ENCODE measurements at places on chromosomes 16 and 17.

DNA sequence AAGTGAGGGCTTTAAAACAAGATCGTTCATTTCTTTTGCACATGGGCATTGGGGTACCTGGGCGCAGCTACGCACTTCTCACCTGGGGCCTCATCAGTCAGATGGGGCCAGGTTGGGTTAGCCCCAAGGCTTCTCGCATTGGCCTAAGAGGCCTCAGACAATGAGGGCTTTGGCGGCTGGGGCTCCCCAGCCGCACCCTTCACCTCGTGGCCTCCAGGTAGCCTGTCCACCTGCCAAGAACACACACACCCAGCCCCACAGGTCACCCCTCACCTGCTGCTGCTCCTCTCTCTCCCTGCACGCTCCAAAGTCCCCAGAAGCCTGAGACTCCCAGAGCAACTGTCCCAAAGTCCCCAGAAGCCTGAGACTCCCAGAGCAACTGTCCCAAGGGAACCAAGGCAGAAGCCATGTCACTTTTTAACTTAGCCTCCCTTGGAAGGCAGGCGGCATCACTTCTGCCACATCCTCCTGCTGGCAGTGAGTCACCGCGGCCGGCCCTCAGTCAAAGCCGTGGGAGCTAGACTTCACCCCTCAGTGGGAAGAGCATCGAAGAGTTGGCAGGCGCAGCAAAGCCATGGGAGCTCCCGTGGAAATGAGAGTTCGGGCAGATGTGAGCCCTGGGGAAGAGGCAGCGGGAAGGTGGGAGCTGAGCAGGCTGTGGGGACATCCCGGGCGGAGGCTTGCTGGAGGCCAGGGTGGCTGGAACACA lies 78.9 kb upstream of the PLCG2 start:
- no peak for DNase-seq

DNA sequence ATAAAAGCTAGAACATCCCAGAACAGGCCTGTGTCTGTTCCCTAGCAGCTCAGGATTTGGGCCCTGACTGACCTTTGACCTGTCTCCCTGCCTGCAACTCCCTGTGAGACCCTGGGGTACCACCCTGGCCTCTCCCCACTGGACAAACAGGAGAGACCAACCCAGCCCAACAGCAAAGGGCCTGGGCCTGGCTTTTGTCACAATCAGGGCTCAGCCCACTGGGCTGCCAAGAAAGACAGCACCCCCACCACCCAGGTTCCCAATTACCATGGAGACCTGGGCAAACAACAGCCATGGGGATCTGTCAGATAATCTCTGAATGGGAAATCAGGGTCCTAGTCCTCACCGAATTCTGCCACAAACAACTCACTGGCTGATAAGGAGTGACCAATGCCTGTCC lies 11.1 kb downstream of the PLLP start:
- DNase-seq = no peak

DNA sequence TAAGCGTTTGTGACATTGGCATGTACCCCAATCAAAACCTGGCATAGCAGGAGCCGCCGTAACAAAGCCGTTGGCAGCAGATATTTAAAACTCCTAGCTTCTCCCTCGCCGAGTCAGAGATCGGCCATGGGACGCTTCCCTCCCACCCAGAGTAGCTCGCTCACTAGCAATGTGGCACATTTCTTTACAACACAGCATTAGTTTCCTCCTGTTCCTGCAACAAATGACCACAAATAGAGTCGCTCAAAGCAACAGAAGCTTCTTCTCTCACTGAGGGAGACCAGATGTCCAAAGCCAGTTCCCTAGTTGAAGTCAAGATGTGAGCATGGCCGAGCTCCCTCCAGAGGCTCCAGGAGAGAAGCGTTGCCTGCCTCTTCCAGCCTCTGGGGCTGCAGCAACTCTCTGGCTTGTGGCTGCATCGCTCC lies 106.7 kb downstream of the RBFOX3 start:
- peak; percentile 38 for DNase-seq

DNA sequence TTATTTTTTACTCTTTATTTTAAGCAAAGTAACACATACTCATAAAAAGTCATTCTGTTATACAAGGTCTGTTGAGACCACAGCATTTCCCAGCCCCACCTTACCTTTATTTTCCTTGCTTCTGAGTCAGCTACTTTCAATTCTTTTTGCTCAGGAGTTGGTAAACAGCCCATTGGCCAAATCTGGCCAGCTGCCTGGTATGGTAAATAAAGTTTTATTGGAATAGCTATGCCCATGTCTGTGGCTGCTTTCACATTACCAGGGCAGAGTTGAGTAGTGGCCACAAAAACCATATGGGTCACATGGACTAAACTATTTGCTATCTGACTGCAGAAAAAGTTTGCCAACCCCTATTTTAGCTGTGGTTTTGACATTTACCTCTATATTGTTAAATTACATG lies 3.4 kb upstream of the NSRP1 start:
- no peak for DNase-seq

DNA sequence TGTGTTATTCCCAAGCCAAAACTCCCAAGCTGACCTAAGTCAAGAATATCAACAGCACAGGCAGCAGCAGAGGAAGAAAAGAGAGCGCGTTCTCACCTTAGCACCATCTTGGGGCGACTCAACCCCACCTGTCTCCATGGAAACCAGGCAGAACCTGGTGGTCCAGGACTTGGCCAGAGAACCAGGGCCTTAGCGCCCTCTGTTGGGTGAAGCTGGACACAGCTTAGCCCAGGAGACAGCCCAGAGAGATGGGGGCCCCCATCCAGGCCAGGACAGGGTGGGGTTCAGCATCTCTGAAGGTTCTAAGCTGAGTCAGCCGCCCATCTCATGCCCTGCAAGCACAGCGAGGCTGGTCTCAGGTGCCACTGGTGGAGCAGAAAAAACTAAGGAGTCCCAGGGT lies 60.1 kb upstream of the TMEM132E start:
- DNase-seq = no peak

DNA sequence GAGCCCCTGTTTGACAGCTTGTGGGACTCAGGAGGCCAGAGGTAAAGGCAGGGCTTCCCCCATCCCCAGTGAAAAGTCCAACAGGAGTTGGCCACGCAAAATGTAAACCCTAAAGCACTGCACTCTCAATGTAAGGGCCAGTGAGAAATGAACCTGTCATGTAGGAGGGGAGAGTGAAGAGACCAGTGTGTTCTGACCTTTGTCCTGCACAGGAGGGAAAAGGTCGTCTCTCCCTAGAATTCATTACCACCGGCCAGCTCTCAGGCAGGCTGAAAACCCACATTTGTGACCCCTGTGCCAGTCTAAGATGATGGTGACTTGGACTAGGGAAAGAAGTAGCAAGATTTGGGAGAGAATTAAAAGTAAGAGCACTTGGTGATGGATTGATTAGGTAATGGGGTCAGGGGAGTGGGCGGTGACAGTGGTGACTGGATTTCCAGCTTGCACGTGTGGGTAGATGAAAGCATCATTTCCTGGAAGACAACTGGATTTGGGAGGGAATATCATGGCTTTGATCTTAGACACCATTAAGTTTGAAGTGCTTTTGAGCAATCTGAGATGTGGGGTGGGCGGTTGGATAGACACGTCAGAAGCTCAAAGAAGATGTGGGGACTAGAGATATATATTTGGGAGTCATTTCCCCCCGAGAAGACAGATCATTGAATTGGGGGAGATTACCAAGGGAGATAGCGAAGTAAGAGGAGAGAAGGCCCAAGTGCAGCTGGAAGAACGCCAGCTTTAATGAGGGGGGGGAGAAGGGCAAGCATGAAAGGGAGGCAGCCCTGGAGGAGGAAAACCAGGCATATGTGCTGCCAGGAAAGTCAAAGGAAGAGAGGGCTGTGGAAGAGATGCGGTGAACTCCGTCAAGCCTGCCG lies 119.5 kb downstream of the NTN1 start:
- DNase-seq = no peak

DNA sequence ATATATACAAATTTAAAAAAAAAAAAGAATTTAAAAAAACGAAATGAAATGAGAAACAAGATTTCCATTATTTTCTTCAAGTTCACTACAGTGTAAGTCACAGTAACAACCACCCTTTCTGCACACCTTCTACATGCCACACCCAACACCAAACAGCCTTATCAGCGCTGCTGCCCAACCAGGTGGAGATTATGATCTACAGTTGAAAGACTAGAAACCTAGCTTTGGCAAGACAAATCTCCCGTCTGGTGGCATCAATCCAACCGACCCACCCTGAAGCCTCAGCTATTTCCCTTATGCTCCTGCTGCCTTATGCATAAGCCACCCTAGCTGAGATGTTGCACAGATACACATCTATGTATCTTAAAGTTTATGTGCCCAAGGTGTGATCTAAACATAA lies 60.8 kb downstream of the PARN start:
- no peak for DNase-seq

GRCh38 chr17:41801374-41802271 lies 10.1 kb downstream of the P3H4 start:
- peak; percentile 70 for DNase-seq

- DNase-seq = no peak
Observed at GRCh38 chr16:88340755-88341150, 42.0 kb upstream of the ZNF469 start.

DNA sequence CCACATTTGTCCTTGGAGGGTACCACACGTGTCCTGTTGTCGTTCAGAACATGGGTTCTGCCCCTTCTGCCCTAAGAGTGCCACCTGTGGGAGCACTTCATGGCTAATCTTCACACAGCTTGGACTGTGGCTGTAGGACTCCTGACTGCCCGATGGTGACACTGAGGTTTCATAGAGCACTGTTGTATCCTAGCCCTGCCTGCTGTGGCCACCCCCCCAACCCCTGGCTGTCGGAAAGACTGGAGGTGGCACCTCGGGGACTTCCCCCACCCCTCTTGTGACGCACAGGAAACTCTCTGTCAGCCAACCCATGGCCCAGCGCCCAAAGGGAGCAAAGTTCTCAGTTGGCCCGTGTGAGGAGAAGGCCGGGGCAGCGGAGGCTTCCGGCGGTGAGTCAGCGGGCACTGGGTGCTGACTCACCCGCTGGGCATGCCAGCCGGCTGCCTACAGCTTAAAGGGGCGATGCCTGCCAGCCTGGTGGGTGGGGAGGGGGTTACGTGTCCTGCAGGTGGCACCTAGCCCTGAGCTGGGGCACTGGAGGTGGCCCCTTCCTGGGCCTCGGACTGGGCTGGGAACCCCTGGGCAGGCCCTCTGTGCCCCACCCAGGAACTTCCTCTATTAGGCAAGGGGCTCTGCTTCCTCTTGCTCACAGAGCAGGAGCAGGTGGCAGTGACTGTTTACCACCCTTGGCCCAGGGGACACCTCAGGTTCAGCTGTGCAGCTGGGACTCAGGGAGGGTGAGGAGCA lies 3.4 kb downstream of the MAP2K3 start:
- DNase-seq = peak; percentile 29

DNA sequence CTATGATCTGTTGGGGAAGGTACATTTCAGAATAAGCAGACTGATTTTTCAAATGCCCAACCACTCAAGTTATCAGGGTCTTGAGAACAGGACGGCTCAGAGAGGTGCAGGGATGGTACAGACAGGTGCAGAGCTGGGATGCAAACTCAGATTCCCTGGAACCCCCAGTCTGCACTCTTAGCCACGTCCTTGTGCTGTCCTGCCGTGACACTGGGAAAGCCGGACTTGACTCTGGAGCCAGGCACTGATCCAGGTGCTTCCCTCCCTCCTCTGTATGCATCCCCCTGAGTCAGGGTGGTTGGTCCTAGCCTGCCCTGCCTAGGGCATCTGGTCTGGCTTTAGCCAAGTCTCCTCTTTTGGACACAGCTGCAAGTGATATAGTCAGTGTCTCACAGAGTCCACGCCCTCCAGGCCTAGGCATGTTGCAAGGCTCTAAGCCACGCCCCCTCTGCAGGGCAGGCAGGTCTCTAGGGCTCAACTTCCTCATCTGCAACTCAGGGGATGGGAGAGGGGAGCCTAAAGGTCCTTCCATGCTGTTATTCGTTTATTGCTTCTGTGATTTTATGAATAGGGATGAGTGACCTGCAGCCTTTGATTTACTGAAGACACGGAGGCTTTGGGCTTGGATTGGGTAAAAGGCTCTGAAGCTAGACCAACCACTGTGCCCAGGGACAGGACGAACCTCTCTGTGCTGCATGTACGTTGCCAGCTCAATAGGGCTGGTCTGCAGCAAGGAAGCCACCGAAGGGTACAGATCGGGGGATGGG lies 97.3 kb downstream of the SDK2 start:
- no peak for DNase-seq

DNA sequence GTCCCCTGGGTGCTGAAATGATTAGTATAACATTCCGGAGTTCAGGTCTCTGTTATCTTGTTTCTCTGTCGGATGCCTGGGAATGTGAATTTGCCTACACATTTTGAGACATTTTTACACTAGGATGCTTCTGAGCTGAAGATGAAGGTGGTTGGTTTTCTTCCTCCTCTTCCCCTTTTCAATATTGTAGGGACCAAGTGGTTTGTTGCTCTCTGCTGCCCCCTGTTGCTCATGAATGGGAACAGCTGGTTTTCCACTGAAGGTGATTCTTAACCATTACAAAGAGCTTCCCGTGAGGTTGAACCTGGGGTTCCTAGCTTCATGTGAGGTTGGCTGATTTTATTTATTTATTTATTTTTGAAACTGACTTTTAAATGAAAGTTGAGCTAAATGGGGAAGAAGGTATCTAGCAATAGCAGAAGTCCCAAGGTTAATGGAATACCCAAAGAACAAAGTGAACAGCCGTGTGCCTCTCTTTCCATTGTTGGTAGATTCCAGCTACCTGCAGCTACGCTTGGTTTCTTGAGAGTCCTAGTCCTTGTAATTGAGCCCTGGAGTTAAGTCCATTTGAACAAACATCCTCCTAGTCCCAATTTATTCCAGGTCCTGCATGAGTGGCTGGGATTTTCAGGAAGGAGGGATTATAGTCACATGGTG lies 983.9 kb upstream of the EEF2KMT start:
- peak; percentile 44 for DNase-seq

DNA sequence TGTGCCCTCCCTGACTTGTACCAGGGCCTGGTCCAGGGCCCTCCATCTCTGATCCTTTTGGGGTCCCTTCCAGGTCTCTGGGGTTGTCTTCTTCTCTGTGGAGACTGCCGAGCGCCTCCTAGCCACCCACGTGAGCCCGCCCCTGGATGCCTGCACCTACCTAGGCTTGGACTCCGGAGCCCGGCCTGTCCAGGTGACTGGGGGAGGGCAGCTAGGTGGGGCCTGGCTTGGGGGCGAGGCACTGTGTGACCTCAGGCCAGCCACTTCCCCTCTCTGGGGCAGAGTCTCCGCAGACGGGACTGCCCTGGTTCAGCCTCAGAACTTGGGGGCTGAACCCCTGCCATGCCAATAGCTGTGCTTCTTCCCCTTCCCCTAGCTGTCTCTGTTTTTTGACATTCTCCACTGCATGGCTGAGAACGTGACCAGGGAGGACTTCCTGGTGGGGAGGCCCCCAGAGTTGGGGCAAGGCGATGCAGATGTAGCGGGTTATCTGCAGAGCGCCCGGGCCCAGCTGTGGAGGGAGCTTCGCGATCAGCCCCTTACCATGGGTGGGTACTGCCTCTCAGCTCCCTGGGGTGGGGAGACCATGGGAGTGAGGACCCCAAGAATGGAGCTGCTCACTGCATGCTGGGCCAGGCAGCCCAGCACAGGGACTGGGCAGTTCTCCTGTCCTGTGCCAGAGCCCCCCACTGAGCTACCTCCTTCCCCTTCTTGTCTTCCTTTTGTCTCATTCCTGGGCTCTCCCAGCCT lies 14.6 kb downstream of the FCSK start:
- no peak for DNase-seq

- DNase-seq = no peak
Observed at GRCh38 chr17:81635431-81635830, 1.5 kb downstream of the NPLOC4 start.
